MCF 10A (cell line): ENCODE measurements at places on chromosomes 3 and 15. TPM values are rescaled to one million over a fixed set of nuclear protein-coding genes. Genes with fewer than 3 reads are reported as not detected.

The XCR1 gene
- total RNA-seq = not detected in 2 replicates

The SLC28A1 gene
- not detected in 2 replicates for total RNA-seq

The BRK1 gene
- 78.5 and 82.5 TPM in 2 replicates for total RNA-seq

The PFN2 gene
- total RNA-seq = 117 and 142 TPM in 2 replicates

The PML gene
- 33.4 and 33.9 TPM in 2 replicates for total RNA-seq

The THSD4 gene
- 36.3 and 38.2 TPM in 2 replicates for total RNA-seq

The ROBO2 gene
- total RNA-seq = not detected in 2 replicates

The CCR5 gene
- total RNA-seq = not detected in 2 replicates

The RASGRP1 gene
- total RNA-seq = not detected in 2 replicates

The PHLDB2 gene
- total RNA-seq = 89.8 and 109 TPM in 2 replicates

The FBXO40 gene
- not detected in 2 replicates for total RNA-seq

The DPPA2 gene
- not detected in 2 replicates for total RNA-seq

The GMNC gene
- not detected in 2 replicates for total RNA-seq

The NAALADL2 gene
- 3.6 and 4.2 TPM in 2 replicates for total RNA-seq

The SERPINI2 gene
- not detected in 2 replicates for total RNA-seq

The SLC6A1 gene
- total RNA-seq = not detected in 2 replicates

The CASR gene
- not detected in 2 replicates for total RNA-seq

The ATP1B3 gene
- total RNA-seq = 99.9 and 102 TPM in 2 replicates

The ROBO1 gene
- 30.3 and 32.2 TPM in 2 replicates for total RNA-seq

The ITIH1 gene
- not detected in 2 replicates for total RNA-seq

The KCNMB2 gene
- not detected in 2 replicates for total RNA-seq

The HYKK gene
- total RNA-seq = 1.2 and 1.3 TPM in 2 replicates

The CCR2 gene
- total RNA-seq = not detected in 2 replicates

The TM6SF1 gene
- 0.39 TPM in 1 of 2 replicates, not detected in the other for total RNA-seq
